ENCODE measurements at places on chromosomes 1 and 21.

DNA sequence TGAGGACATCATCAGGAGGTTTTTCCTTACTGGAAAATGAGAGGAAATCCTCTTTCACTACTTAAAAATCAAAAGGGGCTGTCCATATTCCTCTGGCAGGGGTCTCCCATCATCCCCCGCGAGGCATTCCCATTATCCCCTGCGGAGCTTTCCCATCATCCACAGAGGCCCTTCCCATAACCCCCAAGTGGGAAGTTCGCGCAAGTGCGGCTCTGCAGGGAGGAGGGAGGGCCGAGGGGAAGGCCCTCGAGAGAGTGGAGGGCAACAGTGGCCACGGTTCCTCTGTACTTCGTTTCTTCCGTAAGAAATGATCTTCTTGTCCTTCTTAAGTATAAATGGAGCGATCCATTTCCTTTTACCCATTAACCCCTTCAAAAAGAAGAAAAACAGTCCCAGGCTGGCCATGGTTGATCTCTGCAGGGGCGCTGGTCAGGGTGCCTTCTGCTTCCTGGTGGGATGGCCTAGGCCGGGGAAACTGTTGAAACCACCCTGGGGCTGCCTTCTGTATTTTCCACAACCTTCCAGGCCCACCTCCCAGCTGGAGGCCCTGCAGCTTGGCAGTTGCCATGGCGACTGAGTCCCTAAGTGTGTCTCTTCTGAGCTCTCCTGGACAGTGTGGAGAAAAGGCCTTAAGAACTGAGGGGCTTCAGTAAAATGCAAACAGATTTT, 3.6 kb upstream of the RSPH1 start:
- no peak for DNase-seq

DNA sequence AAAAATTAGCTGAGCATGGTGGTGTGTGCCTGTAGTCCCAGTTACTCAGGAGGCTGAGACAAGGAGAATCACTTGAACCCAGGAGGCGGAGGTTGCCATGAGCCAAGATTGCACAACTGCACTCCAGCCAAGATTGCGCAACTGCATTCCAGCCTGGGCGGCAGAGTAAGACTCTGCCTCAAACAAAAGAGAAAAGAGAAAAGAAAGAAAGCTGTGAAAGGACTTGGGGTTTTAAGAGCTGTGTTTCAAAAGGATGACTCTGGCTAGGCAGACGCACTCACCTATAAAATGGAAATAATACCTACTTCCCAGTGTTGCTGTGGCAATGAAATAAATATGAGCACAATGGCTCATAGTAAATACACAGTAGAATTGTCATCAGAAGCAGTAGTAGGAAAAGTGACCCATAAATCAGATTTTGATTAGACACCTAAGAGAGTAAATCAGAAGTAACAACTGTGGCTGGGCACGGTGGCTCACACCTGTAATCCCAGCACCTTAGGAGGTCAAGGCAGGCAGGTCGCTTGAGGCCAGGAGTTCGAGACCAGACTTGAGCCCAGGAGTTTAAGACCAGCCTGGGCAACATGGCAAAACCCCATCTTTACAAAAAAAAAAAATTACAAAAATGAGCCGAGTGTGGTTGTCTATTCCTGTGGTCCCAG, 45.9 kb upstream of the PUM1 start:
- DNase-seq: no peak

- DNase-seq: no peak
Observed at GRCh38 chr1:33137800-33138199, 44.0 kb downstream of the TRIM62 start.

DNA sequence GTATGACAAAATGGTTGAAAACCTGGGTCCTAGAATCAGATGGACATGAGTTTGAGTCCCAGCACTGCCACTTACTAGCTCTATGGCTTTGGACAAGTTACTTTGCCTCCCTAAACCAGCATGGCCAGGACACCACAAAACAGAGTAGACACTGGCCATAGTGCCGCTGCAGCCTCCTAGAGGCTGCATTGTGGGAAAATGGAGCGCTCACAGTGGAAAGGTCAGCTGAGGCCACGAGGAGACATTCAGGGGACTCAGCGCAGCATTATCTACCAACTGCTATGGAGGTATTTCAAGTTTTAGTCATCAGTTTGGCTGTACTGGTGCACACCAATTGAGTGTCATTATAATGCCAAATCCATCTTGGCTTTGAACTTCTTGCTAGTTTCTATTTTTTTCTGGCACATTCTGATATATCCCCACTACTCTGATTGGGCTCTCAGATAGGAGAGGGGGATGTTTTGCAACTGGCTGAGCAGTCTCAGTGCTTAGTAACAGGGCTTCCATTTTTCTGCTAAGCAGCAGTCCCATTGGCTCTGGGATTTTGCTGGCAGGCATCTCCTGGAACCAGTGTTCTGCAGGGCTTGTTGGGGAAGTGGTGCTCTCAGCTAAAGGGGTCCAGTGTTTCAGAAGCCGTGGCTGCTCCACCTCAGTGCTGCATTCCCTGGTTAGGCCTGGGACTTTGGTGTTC, 16.2 kb downstream of the NT5C1A start:
- no peak for DNase-seq

Measured in brain pericyte (primary cell).